ENCODE measurements at places on chromosomes 12 and 14.

GRCh38 chr12:67070307-67070600 is 198.9 kb upstream of the CAND1 start:
- no peak for DNase-seq

DNA sequence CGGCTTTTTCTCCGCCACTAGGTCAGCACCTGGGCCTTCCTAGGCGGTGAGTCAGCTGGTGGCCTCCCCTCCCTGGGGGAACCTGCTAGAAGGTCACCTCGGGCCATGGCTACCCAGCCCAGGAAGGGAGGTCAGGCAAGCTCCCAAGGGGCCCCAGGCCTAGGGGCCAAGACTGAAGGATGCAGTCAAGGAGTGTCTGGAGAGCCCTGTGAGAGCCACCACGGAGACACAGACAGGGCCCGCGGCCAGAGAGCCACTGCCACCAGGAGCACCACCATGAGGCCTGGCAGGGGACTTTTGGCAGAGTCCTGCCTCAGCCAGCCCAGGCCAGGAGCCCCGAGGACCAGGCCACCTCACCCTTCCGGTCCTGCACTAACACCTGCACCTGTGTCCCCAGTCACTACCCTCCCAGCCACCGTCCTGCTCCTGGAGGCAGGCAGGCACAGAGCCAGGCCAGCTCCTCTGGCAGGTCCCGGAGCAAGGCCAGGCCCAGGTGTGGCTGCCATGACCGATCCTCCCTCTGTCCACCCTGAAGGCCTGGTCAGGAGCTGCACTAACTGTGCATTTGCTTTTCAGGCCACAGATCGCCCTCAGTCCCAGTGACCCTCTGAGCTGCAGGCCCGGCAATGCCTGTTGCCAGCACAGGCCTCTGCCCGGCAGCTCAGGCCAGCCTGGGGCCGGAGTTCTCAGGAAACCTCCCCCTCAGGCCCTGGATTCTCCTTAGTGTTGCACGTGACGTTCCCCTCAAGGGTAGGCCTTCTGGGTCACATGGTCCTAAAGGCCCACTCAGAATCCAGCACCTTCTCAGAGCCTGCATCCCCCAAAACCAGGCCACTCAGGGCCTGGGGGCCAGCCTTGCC is 6.9 kb downstream of the PHETA1 start:
- no peak for DNase-seq

DNA sequence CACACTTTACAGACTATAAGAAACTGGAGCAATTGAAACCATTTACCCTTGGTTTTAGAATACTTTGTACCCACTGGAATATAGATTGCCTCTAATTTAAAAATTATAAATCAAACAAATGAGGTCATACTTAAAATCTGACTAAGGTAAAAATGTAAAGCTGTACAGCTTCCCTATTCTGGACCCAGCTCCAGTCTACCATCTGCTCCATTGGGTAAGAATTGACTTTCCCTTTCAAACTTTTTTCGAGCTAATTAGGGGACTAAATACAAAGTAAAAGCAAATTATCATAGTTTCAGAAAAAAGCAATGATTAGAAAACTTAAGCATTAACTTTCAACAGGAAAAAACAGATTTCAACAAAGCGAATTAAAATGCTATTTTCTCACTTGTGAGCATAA is 4.3 kb downstream of the KRR1 start:
- no peak for DNase-seq

- peak; percentile 76 for DNase-seq
These were observed 8.7 kb downstream of the NGDN start for GRCh38 chr14:23478109-23478759.

DNA sequence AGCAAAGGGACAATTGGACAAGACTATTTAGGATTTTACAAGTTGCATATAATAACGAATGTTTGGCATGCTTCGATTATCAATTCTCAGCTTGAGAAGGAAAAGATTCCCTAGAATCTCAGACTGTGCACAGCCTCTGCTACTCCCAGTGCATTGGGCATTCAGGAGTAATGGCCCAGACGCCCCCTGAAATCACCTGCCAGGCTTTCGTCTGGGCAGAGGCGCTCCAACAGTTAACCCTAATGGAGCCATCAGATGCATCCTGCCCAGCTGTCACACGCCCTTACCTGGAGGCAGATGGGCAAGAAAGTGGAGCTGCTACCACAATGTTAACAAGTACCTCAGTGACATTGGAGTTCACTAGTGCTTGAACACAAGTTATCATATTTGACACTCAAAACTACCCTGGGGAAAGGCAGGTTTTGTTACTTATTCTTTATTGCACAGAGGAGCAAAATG is 927 bp upstream of the LRP6 start:
- no peak for DNase-seq

GRCh38 chr12:77531912-77532311 is 298.8 kb upstream of the NAV3 start:
- DNase-seq = no peak

DNA sequence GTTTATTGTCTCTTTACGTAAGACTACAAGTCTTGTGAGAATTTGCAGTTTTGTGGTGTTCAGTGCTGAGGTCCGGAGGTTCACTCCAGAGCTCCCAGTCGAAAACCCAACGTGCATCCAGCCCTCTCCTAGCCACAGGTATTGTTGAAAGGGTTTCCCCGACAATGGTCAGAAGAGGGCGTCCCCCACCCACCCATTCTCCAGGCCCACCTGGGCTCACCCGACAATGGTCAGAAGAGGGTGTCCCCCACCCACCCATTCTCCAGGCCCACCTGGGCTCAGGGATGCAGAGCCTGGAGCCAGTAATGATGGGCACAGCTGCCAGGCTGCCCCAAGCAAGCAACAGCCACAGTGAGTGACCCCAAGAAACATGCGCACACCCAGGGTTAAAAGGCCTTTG is 126.8 kb upstream of the EVL start:
- DNase-seq = no peak

GRCh38 chr12:18165422-18165871 is 75.5 kb upstream of the RERGL start:
- no peak for DNase-seq

GRCh38 chr14:96803958-96804357 is 6.8 kb downstream of the VRK1 start:
- no peak for DNase-seq

DNA sequence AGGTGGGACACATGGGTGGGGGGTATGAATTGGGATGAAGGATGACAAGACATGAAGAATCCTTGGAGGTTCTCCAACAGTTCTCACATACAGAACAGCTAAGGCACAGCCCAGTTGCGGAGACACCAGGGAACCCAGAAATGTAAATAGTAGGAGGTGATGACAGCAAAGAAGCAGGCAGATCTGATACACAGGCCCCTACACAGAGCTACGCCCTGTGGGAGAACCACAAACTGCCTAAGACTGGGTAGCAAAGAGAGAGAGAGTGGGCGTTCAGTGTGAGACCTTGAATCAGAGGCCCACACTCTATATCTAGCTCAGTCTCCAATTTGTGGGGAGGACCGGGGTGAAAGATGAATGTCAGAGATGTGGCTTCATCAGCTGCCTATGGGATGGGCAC is 9.5 kb upstream of the NUMB start:
- DNase-seq = no peak

DNA sequence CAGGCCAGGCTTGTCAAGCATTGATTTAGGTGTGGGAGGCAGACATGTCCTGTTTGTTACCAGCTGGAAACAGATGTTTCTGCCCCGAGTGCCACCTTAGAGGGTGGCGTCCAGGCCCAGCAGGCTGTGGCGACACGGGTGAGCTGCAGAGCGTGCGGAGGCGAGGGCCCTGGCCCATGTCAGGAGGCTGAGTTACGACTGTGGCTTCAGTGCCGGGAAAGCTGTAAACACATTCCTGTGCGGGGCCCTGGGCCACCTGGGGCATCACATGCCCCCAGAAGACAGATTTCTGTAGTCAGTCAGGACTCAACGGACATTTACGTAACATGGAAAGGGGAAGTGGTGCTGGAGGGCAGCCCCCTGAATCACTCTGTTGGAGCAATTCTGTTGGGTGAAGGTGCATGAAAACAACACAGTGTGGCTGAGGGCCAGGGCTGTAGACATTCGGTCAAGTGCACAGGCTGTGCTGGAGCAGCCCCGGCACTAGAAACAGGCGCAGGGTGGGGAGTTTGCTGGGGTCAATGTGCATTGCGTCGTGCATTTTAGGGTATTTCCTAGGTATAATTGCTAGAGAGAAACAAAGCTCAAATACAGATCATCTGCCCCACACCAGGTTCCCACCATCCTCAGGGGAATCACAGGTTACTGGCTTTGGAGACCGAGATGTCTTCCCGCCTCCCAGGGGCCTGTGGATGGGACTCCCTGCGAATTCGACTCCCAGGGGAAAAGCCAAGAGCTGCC is 291.8 kb downstream of the TMEM121 start:
- DNase-seq = no peak

DNA sequence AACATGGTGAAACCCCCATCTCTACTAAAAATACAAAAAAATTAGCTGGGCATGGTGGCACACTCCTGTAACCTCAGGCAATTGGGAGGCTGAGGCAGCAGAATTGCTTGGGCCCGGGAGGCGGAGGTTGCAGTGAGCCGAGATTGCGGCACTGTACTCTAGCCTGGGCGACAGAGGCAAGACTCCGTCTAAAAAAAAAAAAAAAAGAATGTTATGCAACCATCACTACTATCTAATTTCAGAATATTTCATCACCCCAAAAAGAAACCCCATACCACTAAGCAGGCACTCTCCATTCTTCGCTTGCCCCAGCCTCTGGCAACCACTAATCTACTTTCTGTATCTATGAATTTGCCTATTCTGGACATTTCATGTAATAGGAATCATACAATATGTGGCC is 68.8 kb upstream of the AMN start:
- DNase-seq = no peak

GRCh38 chr14:99257673-99258221 is 14.2 kb downstream of the BCL11B start:
- DNase-seq = no peak

DNA sequence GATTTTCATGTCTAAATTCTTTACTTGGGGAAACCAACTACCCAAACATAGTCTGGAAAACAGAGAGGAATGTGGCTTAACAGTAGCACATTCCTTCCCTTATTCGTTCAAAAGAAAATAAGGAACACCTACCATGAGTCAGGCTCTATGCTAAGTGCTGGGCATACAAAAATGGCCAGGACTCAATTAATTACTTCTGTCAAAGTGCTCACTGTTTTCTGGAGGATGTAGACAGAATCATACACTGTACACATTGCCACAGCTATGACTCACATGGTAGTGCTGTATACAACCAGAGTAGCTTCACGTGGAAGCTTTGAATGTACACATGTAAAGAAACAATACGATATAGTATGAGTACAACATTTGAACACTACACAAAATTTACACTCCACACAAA is 50.1 kb downstream of the SLC25A21 start:
- no peak for DNase-seq

- no peak for DNase-seq
These were observed 151.5 kb downstream of the PRKCH start for GRCh38 chr14:61472801-61473376.

DNA sequence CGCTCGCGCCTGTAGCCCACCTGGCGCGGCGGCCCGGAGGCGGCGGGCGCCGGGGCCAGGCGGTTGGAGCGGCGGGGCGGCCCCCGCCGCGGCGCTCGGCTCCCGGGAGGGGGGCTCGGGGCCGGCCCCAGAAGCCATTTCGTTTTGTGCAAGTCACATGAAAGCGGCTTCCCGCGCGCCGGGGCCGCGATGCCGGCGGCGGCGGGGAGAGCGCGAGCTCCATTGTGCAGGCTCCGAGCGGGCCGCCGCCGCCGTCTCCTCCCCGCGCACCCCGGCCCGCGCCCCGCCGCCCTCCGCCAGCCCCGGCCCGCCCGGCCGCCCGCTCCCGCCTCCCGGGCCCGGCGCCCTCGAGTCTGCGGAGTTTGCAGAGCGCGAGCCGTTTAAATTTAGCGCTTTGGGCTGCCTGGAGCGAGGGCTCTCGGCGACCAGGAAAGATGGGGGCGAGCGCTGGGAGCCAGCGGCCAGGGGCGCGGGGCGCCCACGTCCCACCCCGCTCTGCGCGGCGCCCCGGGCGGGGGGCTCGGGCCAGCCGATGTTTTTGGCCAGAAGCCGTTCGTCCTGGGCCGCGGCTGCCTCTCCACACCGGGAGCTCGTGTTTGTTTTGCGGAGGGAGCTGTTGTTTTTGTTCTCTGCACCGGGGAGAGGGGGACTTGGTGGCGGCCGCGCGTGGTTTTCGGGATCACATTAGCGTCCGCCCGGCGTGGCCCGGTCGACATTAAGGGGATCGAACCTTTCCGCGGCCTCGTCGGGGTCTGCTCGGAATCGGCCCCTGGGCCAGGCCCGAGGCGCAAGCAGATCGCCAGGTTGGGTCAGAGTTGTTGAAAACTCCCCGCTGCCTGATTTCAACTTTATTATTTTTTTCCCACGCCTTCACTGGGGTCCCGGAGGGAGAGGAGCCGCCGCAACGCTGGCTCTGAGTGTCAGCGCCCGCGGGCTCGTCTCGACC is 982 bp downstream of the BCL7A start:
- no peak for DNase-seq

GRCh38 chr12:51911788-51912711 is 4.7 kb downstream of the ACVRL1 start:
- no peak for DNase-seq

DNA sequence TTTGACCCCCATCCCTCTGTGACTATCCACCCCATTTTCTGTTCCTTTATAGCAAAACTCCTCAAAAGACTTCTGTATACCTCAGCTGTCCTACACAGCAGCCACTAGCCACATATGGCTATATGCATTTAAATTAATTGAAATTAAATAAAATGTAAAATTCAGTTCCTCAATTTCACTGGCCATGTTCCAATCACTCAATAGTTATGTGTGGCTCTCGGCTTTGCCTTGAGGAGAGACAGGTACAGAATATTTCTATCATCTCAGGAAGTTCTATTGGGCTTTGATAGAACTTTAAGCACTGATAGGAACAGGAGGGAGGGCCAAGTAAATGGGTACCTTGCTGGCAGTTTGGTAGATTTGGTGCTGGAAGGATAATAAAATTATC is 280.3 kb upstream of the AMIGO2 start:
- DNase-seq = no peak

- peak; percentile 64 for DNase-seq
These were observed 682 bp upstream of the TRIP11 start for GRCh38 chr14:92040431-92041051.

- DNase-seq = peak; percentile 91
These were observed 19.4 kb downstream of the PPP1R36 start for GRCh38 chr14:64569138-64569631.

GRCh38 chr12:59084511-59085375 is 164.4 kb upstream of the LRIG3 start:
- DNase-seq = no peak

GRCh38 chr12:46160101-46160980 is 108.5 kb downstream of the SLC38A1 start:
- DNase-seq = no peak

Data from Ammon's horn (tissue), 1 donor.